Activated T-cell treated with anti-CD3 and anti-CD28 coated beads, Interleukin-2, amount 50 U/mL, for 1 hour (primary cell): ENCODE measurements at places on chromosomes 4 and X.

DNA sequence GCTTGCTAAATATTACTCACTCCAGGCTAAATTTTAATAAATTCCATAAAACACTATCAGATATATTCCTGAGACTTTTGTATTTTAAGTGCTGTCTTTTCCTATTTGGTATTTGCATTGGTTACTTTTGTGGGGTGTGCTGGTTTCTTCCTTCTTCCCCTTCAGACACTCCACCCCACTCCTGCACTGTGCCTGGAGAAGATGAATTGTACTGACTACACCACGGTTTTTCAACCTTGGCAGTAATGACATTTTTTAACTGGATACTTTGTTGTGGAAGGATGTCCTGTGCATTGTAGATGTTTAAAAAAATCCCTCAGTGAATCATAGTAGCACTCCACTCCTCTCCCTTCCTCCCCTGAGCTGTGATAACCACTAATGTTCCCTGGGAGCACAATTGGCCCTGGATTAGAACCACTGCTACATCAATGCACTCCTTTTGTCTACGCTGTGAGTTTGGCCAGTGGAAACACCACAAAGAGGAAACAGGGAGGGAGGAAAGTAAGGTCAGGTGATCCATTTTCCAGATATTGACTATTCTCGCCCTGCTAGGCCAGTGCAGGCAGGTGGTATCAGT lies 36.3 kb downstream of the SNCA start:
- DNase-seq, result no peak

DNA sequence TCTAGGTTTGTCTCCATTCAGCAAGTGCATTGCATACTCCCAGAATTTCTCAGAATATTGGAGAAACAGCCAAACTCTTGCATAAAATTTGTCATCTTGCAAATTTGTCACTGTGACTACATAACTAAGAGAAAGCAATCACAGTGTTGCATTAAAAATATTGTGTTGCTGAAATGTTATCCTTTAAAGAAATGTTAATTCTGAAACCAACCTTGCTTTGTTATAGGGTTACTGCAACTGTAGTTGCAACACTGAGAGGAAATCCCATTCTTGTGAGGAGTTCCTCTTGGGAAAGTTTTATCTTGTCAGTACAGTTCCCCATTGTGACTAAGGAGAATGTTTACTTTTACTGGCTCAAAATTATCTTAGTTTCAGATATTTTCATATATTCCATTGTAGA lies 20.9 kb downstream of the CYBB start:
- no peak for DNase-seq

DNA sequence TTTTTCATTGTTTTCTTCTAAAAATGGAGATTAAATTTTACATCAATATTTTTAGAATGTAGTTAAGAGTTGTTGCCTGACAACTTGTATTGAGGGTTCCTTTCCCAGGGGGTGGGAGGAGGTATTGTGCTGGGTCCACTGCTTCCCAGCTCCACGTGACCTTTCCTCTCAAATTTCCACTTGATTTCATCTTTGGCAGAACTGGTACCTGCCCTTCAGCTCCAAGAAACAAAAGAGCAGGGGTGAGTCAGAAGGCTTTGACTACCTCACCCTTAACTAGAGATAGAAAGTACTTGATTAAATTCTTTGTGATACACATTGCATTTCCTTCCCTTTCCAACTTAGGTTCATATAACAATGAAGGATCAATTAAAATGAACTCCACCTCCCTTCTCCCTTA lies 19.7 kb downstream of the TRIM2 start:
- no peak for DNase-seq

GRCh38 chr4:120753854-120754253 lies 168.7 kb downstream of the PRDM5 start:
- DNase-seq, result no peak

- no peak for DNase-seq
Measured at GRCh38 chr4:140158365-140159030, 4.5 kb upstream of the MAML3 start.

- DNase-seq, result no peak
Measured at GRCh38 chr4:164997941-164998340, 20.5 kb upstream of the TRIM61 start.

GRCh38 chr4:122921971-122922876 lies at the start of gene NUDT6:
Gene NUDT6 (minus strand): TSS chr4:122922597. CDS start chr4:122922572, 25 bp downstream.
- peak; percentile 45 for DNase-seq
